ENCODE measurements at places on chromosomes 3 and 15. TPM values are rescaled to one million over a fixed set of nuclear protein-coding genes. Genes with fewer than 3 reads are reported as not detected.
A peak's percentile ranks its signal among the peaks of the same experiment; 100 is the strongest.

DNA sequence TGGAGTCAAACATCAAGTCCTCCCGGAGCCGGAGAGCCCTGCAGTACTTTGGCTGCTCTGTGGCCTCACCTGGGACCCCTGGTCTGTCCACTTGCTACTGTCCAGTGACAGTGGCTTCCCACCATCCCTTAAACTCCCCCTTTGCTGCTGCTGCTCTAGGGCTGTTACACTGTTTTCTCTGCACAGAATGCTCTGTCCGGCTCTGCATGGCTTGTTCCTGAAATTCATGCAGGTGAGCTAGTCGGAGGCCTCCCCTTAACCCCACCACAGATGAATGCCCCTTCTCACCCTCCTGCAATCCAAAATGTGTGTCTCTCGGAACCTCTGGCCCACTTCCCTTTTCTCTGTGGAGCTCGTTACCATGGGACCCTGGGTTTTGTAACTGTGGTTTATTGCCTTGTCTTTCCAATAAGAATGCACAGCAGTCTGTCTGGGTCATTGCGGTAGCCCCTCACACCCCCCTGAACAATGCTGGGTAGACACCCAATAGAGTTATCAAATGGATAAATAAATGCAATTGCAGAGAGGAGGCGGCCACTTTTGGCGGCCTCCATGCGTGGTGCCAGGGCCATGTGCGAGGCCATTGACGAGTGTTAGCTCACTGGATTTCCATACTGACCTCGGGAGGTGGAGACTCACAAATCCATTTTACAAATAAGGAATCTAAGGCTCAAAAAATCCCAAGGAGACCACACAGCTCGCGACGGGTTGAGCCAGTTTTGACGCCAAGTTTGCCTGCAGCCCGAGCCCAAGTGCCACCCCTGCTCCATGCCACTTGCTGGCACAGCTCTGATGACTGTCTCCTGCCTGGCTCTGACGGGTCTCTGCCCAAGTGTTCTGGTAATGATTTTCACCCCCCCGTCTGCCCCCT, 48.5 kb downstream of the RGMA start:
- no peak for DNase-seq

DNA sequence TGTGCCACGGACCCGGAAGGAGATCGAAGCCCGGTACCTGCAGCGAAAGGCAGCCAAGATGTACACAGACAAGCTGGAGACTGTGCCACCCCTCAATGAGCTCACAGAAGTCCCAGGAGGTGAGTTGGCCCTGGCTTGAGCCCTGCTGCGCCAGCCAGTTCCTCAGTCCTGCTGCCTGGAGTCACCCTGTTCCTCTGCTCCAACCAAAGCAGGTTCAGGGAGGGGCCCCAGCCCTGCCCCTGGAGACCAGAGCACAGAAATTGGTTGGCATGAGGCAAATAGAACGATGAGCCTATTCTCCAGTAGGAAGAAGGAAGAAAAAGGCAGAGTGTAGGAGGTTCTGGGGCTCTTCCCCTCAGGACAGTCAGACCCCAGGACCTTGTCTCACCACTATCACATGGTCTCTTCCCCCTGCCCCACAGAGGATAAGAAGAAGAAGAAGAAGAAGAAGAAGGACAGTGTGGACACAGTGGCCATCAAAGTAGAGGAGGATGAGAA, 8.0 kb downstream of the TMIE start:
- no peak for DNase-seq

- no peak for DNase-seq
These were observed 107.8 kb downstream of the LRRN1 start for GRCh38 chr3:3907023-3907422.

GRCh38 chr3:134918441-134918840, 123.4 kb downstream of the EPHB1 start:
- DNase-seq = no peak

- no peak for DNase-seq
These were observed 224.7 kb downstream of the IGSF11 start for GRCh38 chr3:118809696-118810498.

DNA sequence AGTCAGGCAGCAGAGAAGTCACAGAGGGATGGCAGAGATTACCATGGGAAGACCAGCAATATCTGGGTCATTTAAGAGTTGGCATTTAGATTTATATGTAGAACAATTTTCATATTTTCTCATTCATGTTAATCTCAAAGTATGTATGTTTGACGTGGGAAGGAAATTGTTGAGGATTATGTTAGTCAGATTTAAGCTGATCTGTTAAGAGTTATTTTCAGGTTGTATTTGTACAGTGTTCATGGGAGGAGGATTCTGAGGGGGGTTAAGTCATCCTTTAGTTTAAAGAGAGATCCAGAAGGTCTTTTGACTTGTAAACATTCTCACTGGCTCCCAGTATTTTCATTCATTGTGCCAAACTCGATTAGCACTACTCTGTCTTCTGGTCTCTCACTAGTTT, 34.7 kb downstream of the PPM1L start:
- DNase-seq = no peak

GRCh38 chr3:42451546-42452230, 41.3 kb upstream of the LYZL4 start:
- peak; percentile 68 for DNase-seq

FOXB1 gene
- total RNA-seq = not detected

ALS2CL gene
- 5.4 TPM for total RNA-seq

- DNase-seq = peak; percentile 7
These were observed 228.2 kb upstream of the ZPLD1 start for GRCh38 chr3:102206511-102207031.

- no peak for DNase-seq
These were observed 3.6 kb downstream of the PRRT3 start for GRCh38 chr3:9948586-9948985.

CHRM5 gene
- 0.13 TPM for total RNA-seq

DNA sequence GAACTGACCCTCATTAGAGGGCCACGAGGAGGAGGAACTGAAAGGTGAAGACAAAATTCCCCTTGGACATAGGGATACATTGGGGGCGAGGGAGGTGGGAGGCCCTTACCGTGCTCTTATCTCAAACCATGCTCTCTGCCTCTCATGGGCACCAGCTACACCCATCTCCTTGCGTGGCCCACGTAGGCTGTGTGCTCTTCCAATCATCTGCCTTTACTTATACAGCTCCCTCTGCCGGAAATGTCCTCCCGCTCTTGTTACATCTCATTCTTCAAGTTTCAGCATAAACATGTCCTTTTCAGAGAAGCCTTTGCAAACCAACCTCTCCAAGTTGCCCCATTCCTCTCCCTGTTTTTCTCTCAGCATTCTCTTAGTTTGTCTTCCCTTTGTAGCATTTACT, 307.8 kb upstream of the PROK2 start:
- DNase-seq = no peak

GRCh38 chr3:39398700-39399099, 7.8 kb upstream of the RPSA start:
- DNase-seq = no peak

DNA sequence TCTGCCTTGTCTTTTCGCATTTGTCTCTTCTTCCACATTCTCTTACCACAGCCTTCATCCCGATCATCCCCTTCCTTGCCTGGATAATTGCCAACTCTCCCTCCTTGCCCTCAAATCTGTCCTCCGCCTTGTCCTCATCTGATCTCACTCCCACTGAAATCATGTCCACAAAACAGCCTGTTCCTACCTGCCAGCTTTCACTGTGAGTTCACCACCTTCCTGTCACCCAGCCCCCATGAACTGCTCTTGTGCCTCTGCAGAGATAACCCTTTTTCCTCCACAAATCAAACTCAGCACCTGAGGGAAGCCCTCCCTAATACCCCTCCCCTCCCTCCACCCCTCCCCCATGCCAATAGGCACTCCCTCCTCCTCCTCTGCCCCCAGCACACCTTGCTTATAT, 4.8 kb upstream of the ADCY5 start:
- no peak for DNase-seq

DNA sequence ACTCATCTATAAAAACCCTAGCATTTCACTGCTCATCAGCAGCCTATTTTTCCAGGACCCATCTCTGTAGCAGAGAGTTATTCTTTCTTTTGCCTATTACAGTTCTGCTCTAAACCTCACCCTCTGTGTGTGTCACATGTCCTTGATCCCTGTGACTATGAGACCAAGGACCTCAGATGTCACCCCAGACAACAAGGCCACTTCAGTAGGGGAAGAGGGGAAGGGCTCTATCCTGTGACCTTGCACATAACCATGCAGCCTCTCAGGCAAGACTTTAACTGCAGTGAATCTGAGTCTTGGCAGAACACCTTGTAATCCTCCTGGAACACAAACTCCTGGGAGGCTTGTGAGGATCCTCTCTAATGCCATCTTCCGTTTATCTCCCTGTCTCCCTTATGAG, 4.4 kb upstream of the ZNF589 start:
- DNase-seq = no peak

GRCh38 chr3:9869955-9870354, 10.1 kb downstream of the CIDEC start:
- no peak for DNase-seq

CAPN3 gene
- total RNA-seq = 0.13 TPM
